Epithelial cell of prostate (primary cell): ENCODE measurements at places on chromosomes 7 and 10.

GRCh38 chr7:32218154-32218467 is 147.9 kb upstream of the PDE1C start:
- no peak for DNase-seq

DNA sequence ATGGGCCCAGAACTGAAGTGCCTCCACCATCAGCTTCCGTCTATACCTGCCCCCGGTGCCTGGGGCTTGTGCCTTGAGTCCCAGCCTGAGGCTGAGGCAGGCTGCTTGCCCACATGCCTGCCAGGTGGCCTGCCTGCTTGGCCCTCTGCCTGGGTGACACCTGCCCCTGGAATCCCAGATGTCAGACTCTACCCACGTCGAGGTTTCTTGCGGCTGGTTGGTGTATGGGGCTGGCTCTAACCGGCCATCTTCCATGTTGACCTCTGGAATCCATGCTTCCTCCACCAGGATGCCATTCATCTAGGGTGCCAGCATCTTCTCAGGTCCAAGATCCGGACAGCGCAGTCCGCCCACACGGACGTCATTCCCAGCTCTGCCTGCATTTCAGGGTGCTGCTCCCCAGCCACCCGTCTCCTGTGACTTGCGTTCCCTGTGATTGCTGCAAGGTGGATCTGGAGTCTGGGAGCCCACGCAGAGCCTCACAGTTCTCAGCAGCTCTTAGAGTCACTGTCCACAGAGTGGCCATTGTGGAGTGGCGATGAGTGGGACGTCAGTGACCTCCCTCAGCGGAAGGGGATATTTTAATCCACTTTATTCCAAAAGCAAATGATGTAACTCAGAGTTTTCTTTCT is 298.1 kb downstream of the TCERG1L start:
- no peak for DNase-seq

DNA sequence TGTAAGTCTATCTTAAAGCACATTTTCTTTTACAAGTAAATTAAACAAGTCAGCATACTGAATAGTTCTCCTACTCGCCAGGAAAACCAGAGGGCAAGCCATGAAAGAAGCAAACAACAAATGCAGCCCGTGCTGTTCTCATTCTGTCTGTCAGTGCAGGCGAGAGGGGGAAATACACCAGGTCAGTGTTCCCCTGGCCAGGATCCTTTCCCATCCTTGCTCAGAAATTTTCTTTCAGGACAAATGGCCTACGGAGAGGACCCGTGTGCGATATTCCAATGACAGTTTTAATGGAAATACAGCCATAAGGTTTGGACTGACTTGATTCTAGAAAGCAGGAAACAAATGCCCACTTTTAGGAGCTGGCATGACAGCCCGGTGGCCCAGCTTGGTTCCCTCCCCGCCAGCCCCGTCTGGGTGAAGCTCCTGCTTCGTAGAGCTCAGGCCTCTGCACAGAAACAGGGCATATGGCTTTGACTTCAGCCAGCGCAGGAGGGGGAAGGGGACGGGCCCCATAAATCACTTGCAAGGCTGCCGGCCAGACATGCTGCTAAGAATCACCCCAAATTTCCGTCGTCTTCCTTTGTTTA is 67.8 kb downstream of the FRMD4A start:
- no peak for DNase-seq

GRCh38 chr7:136293841-136294391 is 316.8 kb upstream of the MTPN start:
- no peak for DNase-seq

DNA sequence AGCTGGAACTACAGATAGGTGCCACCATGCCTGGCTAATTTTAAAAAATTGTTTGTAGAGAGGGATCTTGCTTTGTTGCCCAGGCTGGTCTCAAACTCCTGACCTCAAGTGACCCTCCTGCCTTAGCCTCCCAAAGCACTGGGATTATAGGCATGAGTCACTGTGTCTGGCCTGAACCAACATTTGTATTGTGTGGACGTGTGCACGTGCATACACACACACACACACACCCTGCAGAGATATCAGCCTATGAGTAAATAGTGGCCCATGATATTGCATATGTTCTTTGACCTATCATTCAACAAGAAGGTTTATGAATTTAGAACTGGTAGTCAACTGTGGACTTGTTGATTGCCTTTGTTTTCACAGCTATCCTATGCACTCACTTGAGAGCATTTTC is 161.6 kb downstream of the BAMBI start:
- DNase-seq, result no peak

DNA sequence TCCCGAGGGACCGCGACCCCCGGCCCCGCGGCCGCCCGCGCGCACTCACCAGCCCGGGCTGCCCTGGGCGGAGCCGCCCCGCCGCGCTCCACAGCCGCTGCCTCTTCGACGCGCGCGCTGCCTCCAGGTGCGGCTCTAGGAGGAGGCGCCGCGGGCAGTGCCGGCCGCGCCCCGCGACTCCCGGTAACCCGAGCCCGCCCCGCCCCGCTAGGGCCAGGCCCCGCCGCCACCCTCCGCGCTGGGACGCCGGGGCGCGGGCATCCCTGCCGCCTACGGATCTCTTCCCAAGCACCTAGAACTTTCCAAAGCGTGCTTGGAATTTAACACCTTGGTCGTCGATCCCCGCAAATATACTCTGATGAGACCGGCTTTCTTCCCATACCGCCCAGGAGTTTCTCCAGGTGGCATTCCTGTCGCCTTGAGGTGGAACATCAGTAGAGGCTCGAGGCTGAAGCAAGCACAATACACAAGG is at the start of gene SLC26A5:
Gene SLC26A5, minus strand, starts transcription at position 159 of the 472 bp plus-strand sequence. CDS start 24,693 bp downstream, outside the sequence.
- no peak for DNase-seq
